ENCODE measurements at places on chromosomes 12 and 14. TPM values are rescaled to one million over a fixed set of nuclear protein-coding genes. Genes with fewer than 3 reads are reported as not detected.

GRCh38 chr14:61456720-61457119 is 135.3 kb downstream of the PRKCH start:
- H3K4me3 ChIP-seq: no peak overlapping the region
- H3K36me3 ChIP-seq: no peaks in the 10 kb centered on the region
- no peaks in the 10 kb centered on the region for H3K4me1 ChIP-seq
- no peak overlapping the region for H3K27ac ChIP-seq
- DNase-seq: peak; percentile 89

Gene LMNTD1
- total RNA-seq: not detected

DNA sequence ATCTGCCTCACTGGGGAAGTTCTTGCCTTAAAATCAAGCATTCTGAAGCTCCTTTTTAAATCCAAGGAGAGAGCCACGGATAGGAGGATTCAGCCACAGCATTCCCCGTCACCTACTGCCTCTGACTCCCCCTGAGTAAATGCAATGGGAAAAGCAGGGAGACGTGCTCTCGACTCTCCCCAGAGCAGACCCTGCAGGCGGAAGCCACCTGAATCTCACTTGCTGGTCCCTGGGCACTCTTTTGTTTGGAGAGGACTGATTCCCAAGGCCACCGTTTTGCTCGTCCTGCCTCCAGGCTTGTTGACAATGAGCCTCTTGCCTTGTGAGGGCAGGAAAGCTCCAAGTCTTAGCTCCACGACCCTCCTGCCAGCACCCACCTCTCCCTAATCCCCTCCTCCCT is 204.5 kb downstream of the SLC15A4 start:
- H3K27me3 ChIP-seq: no peaks in the 10 kb centered on the region
- no peaks in the 10 kb centered on the region for H3K36me3 ChIP-seq
- H3K4me1 ChIP-seq: no peaks in the 10 kb centered on the region

DNA sequence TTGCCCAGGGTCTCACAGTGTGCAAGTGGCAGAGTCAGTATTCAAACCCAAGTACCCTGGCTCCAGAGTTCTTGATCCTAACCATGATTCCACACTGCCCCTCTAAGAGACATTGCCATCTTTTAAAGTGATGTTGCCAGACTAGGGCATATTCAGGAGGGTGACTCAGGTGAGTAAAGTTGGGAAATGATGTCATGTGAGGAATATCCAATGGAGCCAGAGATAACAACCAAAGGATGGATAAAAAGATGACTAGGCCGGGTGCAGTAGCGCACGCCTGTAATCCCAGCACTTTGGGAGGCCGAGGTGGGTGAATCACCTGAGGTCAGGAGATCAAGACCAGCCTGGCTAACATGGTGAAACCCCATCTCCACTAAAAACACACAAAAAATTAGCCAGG is 85.6 kb downstream of the SMOC1 start:
- no peak overlapping the region for H3K4me3 ChIP-seq
- H3K36me3 ChIP-seq: no peaks in the 10 kb centered on the region

- DNase-seq: no peak
- H3K27ac ChIP-seq: peak overlapping the region; percentile 45
- no peaks in the 10 kb centered on the region for H3K36me3 ChIP-seq
Measured at GRCh38 chr12:48000878-48001504, 3.3 kb downstream of the COL2A1 start.

GRCh38 chr14:89491711-89492381 is 74.8 kb upstream of the FOXN3 start:
- no peaks in the 10 kb centered on the region for H3K36me3 ChIP-seq
- no peak for DNase-seq
- peak overlapping the region; percentile 70 for H3K27ac ChIP-seq
- H3K4me3 ChIP-seq: no peak overlapping the region

Gene HSPB8
- 129 TPM for total RNA-seq

DNA sequence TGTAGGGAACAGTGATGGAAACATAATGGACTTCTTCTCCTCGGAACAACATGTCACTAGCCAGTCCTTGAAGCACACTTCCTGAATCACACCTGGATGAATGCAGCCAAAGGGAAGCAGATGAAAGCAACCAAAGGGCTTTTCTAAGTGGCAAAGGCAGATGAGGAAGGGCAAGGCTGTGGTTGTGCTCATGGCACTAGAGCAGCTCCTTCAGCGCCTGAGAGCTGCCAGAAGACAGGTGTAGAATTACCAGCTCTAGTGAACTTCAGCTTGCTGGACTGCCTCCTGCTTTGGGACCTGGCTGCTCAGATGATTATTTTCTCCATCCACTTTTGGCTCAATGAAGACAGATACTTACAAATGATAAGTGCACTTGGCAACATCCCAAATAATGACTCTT is 1372.1 kb upstream of the SEL1L start:
- DNase-seq: no peak
- no peaks in the 10 kb centered on the region for H3K27me3 ChIP-seq
- no peaks in the 10 kb centered on the region for H3K36me3 ChIP-seq
- no peaks in the 10 kb centered on the region for H3K4me1 ChIP-seq
- no peak overlapping the region for H3K27ac ChIP-seq
- H3K4me3 ChIP-seq: no peak overlapping the region

- H3K4me3 ChIP-seq: no peak overlapping the region
- no peaks in the 10 kb centered on the region for H3K36me3 ChIP-seq
- DNase-seq: no peak
- no peak overlapping the region for H3K27ac ChIP-seq
- no peaks in the 10 kb centered on the region for H3K4me1 ChIP-seq
- H3K27me3 ChIP-seq: no peaks in the 10 kb centered on the region
Measured at GRCh38 chr12:96327889-96328288, 72.3 kb downstream of the CDK17 start.

DNA sequence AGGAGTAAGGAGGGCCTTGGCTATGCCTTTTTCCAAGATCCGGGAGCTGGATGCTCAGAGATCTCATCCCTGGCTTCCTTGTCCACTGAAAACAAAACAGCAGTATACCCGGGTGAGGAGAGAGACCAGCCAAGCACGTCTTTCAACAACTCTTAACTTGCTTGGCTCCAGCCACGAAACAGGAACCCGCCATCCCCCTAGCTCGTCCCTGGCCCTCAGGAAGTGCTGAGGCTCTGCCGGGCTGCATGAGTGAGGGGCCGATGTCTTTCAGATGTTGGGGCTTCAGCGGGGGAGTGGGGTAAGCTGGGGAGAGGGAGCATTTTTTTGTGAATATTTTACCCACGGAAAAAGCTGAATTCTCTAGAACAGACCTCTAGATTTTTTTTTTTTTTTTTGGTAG is 231.1 kb downstream of the CACNA1C start:
- H3K4me1 ChIP-seq: peaks cover 9% of the 10 kb centered on the region
- DNase-seq: no peak

Gene GPR84
- total RNA-seq: not detected

- H3K27ac ChIP-seq: no peak overlapping the region
- no peak overlapping the region for H3K4me3 ChIP-seq
- H3K27me3 ChIP-seq: no peaks in the 10 kb centered on the region
- DNase-seq: no peak
Measured at GRCh38 chr12:45670346-45671065, 59.0 kb upstream of the ARID2 start.

- H3K4me1 ChIP-seq: no peaks in the 10 kb centered on the region
- no peak for DNase-seq
- no peak overlapping the region for H3K4me3 ChIP-seq
- H3K27ac ChIP-seq: no peak overlapping the region
Measured at GRCh38 chr14:69727860-69728259, 39.1 kb upstream of the SRSF5 start.

DNA sequence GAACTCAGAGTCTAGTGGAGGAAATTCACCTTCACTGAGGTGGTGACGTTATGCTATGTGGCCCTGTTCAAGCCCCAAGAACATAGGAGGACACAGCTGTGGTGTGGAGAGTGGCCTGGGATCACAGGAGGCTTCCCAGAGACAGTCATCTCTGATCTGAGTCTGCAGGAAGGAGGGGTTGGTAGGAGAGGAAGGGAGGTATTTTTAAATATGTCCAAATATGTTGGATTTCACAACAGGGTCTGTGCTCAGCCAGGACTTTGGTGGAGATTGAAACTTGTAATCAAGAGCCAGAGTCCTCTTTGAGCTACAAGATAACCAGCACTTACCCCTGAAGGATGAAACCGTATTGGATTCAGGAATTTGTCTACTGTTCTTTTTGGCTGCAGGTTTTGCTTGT is 26.4 kb upstream of the MED13L start:
- no peaks in the 10 kb centered on the region for H3K36me3 ChIP-seq
- H3K4me1 ChIP-seq: peaks cover 21% of the 10 kb centered on the region
- DNase-seq: no peak
- H3K27ac ChIP-seq: peak overlapping the region; percentile 42
- H3K4me3 ChIP-seq: no peak overlapping the region

GRCh38 chr12:132593521-132593920 is 16.9 kb downstream of the LRCOL1 start:
- peak overlapping the region; percentile 22 for H3K4me3 ChIP-seq
- no peaks in the 10 kb centered on the region for H3K36me3 ChIP-seq
- no peaks in the 10 kb centered on the region for H3K4me1 ChIP-seq
- no peak overlapping the region for H3K27ac ChIP-seq
- no peaks in the 10 kb centered on the region for H3K27me3 ChIP-seq

Gene NCKAP5L
- total RNA-seq: 33.4 TPM

DNA sequence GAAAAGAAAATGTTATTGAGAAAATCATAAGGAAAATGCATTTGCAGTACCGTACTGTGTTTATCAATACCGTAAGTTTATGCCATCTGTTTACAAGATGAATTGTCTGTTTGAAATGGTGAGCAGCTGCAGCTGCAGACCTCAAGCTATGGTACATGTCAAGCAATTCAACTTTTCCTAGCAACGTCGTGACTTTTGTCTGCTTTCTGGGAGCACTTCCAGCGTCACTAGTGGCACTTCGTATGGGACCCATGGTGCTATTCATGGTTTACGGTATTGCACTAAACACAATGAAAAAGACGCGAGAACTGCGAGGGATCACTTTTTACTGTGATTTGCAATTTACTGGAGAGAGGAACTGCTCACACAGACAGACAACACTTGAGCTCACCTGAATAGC is 160.8 kb downstream of the UNC79 start:
- no peak overlapping the region for H3K27ac ChIP-seq
- no peak for DNase-seq
- no peak overlapping the region for H3K4me3 ChIP-seq
- no peaks in the 10 kb centered on the region for H3K4me1 ChIP-seq

Gene SERPINA12
- not detected for total RNA-seq

Gene HOXC5
- total RNA-seq: not detected

Gene PRB3
- not detected for total RNA-seq

DNA sequence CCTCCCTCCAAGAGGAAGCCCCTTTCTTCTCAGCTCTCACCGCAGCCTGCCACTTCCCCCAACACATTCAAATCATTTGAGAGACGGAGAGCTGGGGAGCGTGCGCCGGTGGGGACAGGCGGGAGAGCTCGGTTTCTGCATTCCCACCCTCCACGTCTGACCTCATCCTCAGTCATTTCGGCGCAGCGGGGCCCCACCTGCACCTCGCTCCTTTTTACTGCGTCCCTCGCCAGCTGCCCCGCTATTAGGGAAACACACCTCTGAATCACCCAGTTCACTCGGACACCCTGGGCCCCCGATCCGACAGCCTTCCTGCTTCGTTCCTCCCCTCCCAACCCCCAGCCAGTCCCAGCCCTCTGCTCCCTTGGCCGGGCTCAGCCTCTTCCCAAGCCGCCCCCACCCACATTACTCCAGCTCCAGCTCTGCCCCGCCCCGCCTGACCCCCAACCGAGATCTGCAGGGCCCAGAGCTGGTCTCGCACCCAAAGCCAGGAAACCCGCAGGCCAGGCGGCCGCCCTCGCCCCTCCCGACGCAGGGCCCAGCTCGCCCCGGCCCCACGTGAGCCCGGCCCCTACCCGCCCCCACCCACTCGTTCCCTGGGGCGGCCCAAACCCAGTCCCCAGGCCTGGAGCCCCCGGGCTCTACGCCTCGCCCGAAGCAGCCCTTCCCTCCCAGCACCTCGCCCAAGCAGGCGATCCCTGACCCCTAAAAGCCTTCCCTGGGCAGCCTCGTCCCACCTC is 783 bp downstream of the CORO1C start:
- peaks cover 35% of the 10 kb centered on the region for H3K4me1 ChIP-seq
- H3K27me3 ChIP-seq: no peaks in the 10 kb centered on the region
- peak overlapping the region; percentile 96 for H3K27ac ChIP-seq
- no peaks in the 10 kb centered on the region for H3K36me3 ChIP-seq

DNA sequence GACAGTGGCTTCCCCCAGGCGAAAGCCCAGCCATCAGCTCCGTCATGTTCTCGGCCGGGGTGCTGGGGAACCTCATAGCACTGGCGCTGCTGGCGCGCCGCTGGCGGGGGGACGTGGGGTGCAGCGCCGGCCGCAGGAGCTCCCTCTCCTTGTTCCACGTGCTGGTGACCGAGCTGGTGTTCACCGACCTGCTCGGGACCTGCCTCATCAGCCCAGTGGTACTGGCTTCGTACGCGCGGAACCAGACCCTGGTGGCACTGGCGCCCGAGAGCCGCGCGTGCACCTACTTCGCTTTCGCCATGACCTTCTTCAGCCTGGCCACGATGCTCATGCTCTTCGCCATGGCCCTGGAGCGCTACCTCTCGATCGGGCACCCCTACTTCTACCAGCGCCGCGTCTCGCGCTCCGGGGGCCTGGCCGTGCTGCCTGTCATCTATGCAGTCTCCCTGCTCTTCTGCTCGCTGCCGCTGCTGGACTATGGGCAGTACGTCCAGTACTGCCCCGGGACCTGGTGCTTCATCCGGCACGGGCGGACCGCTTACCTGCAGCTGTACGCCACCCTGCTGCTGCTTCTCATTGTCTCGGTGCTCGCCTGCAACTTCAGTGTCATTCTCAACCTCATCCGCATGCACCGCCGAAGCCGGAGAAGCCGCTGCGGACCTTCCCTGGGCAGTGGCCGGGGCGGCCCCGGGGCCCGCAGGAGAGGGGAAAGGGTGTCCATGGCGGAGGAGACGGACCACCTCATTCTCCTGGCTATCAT is 663 bp downstream of the PTGER2 start:
- peaks cover 7% of the 10 kb centered on the region for H3K4me1 ChIP-seq
- no peaks in the 10 kb centered on the region for H3K27me3 ChIP-seq
- no peak for DNase-seq
- H3K36me3 ChIP-seq: no peaks in the 10 kb centered on the region
- H3K4me3 ChIP-seq: peak overlapping the region; percentile 65

GRCh38 chr12:121702944-121703343 is 9.6 kb upstream of the TMEM120B start:
- no peak for DNase-seq
- peaks cover 9% of the 10 kb centered on the region for H3K4me1 ChIP-seq
- H3K27ac ChIP-seq: no peak overlapping the region
- no peaks in the 10 kb centered on the region for H3K27me3 ChIP-seq
- no peak overlapping the region for H3K4me3 ChIP-seq
- no peaks in the 10 kb centered on the region for H3K36me3 ChIP-seq

- H3K27ac ChIP-seq: no peak overlapping the region
- no peaks in the 10 kb centered on the region for H3K27me3 ChIP-seq
- no peaks in the 10 kb centered on the region for H3K4me1 ChIP-seq
- DNase-seq: no peak
Measured at GRCh38 chr12:110813285-110813684, 33.5 kb upstream of the CCDC63 start.

Gene OR4E2
- not detected for total RNA-seq

Gene NYNRIN
- 23.1 TPM for total RNA-seq

Gene TPH2
- not detected for total RNA-seq

Gene TGM1
- total RNA-seq: 1.7 TPM
